ENCODE measurements at places on chromosomes 12 and 14. TPM values are rescaled to one million over a fixed set of nuclear protein-coding genes. Genes with fewer than 3 reads are reported as not detected.

DNA sequence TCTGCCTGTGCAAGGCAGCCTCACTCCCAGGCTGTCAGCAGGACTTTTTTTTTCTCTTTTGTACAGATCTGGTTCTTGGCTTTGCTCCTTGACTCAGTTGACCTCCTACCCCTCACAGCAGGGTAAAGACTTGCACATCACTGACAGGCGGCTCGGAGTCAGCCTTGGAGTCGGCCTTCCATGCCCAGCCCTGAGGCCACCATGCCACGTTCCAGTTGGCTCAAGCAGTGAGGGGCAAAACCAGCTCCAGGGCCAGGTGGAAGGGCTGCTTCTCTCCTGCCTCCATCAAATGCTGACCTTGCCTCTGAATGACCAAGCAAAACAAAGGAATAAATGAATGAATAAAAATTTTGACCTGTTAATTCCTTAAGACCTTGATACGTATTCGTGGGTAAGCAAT lies 27.6 kb downstream of the JAG2 start:
- DNase-seq = no peak

DNA sequence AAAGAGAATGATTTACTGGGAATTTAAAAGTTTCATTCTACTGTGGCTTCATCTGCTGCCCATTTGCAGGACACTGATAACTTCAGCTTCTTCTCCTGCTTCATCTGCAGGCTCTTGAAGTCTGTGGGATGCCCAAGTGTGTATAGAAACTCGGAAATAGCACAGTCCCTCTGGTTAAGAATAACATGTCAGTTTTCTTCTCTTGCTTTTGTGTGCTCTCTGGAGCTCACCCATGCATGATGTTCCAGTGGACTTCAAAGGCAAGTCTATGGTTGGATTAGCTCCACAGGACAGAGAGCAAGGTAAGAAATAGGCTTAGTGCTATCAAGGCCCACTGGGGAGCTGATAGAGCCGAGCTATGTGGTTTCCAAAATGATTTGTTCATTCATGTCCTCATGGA lies 13.7 kb downstream of the RMST start:
- DNase-seq = no peak

- no peak for DNase-seq
Observed at GRCh38 chr12:52147367-52147963, 44.3 kb downstream of the KRT80 start.

GRCh38 chr12:51911788-51912711 lies 4.7 kb downstream of the ACVRL1 start:
- no peak for DNase-seq

Gene KRT73
- total RNA-seq = 0.14 TPM

DNA sequence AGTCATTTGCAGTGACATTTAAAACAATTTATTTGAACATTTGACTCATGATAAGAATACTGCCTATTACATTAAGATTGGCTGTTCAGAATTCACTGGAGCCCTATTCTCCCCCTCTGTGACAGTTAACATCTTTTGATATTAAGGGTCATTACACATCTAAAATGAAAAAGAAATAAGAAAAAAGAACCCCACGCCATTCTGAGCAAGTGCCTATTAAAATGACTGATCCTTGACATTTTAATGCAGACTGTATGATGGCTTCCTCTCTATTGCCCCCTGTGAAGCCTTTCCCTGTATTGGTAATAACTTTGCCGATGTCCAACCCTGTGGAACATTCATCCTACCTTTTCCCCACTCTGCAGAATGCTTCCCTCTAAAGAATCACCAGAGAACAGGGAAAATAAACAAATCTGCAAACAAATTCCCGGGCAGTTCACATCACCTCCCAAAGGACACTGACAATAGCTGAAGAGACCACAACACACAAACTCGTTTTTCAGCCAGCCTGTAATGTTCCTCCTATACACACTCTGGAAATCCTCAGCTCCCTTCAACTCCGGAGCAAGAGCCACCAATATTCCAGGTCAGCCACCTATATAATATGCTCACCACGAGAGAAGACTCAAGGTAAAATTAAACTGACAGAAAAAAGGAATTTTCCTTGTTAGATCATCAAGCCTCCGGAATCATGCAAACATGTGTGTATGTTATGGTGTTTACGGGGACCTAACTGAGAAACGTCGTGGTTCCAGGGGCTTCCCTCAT lies 2.1 kb downstream of the NIN start:
- DNase-seq = no peak

Gene GLI1
- 0.56 TPM for total RNA-seq

All from activated naive CD8-positive, alpha-beta T cell treated with anti-CD3 and anti-CD28 coated beads for 36 hours (primary cell).